ENCODE measurements at places on chromosomes 11 and 22. TPM values are rescaled to one million over a fixed set of nuclear protein-coding genes. Genes with fewer than 3 reads are reported as not detected.

DNA sequence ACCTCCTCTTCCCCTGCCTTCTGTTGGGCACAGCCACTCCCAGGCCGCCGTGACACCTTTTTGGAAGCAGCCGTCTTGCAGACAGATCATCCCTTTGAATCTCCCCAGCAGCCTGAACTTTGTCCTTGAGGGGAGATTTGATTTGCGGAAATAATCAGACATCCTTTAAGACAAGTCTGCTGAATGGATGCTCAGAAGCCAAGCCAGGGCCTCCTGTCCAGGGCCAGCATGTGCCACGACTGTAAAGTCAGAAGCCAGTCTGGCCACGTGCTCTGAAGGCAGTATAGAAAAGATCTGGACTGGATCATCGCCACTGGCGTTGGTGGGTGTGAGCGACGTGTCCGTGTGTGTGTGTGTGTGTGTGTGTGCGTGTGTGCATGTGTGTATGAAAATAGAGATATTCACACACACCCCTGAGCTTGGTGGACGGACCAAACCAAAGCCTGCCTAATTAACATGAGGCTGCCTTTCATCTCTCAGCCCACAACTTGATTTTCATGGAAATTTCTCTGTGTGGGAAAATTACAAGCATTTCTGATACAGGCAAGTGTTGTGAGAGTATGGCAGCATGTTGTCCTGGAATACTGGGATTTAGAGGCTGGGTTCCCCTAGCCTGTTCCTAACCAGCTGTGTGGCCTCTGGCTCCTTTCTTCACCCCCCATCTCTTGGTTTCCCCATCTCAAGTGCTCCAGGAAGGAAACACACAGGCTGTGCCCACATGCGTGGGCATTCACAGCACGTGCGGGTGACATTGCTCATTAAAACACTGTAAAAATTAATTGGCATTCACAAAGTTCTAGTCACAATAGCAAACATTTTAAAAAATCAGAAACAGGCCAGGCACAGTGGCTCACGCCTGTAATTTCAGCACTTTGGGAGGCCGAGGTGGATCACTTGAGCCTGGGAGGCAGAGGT, 61.8 kb upstream of the WNT7B start:
- H3K4me1 ChIP-seq: peaks cover 19% of the 10 kb centered on the region
- no peak overlapping the region for H3K4me3 ChIP-seq
- no peak for DNase-seq

DNA sequence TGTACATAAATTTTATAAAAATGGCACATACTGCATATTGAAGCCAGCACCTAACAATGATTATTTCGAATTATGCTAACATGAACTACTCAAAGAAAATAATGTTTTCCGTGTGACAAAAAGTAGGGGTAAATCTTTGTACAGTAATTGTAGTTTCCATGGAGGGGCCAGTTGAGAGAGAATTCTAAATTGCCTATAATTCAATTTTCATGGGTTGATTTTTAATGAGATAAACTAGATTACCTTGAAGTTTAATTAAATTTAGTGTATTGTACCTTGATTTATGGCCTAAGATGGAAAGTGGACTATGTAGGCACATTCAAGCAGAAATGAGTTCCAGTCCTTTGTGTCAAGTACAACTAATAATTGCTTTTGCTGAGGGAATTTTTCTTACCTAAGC, 5.0 kb downstream of the APLP2 start:
- no peaks in the 10 kb centered on the region for H3K36me3 ChIP-seq
- peaks cover 44% of the 10 kb centered on the region for H3K4me1 ChIP-seq
- no peak overlapping the region for H3K27ac ChIP-seq

DNA sequence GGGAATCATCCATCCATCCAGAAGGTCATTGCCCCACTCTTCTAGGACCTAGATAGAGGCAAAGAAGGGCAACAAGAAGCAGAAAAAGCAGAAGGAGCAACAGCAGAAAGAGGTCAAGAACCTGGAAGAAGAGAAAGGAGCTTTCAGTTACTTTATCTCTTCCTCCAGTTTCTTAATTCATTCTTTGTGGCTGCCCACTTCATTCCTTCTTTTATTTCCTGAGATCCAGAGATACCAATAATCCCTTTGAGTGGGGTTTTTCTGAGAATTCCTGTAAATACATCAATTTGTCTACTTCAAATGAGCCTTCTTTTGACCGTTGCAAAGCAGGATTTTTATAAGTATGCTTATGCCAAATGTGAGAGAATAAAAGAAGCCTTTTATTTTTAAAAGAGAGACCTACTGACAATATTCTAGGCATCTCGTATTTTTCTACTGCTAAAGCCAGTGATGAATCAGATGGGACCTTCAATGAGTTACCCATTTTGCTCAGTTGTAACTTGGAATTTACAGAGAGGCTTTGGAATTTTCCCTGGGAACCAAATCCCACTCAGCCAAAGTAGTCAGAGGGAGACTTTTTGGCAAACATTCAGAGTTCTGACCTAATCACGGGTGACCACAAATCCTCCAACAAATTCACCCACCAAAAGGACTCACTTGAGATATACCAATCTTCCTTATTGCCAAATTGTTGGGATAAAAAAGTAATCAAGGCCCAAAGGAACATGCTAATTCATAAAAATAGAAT, 54.9 kb downstream of the ZC3H12C start:
- no peaks in the 10 kb centered on the region for H3K36me3 ChIP-seq
- no peak overlapping the region for H3K4me3 ChIP-seq
- peaks cover 6% of the 10 kb centered on the region for H3K27me3 ChIP-seq

DNA sequence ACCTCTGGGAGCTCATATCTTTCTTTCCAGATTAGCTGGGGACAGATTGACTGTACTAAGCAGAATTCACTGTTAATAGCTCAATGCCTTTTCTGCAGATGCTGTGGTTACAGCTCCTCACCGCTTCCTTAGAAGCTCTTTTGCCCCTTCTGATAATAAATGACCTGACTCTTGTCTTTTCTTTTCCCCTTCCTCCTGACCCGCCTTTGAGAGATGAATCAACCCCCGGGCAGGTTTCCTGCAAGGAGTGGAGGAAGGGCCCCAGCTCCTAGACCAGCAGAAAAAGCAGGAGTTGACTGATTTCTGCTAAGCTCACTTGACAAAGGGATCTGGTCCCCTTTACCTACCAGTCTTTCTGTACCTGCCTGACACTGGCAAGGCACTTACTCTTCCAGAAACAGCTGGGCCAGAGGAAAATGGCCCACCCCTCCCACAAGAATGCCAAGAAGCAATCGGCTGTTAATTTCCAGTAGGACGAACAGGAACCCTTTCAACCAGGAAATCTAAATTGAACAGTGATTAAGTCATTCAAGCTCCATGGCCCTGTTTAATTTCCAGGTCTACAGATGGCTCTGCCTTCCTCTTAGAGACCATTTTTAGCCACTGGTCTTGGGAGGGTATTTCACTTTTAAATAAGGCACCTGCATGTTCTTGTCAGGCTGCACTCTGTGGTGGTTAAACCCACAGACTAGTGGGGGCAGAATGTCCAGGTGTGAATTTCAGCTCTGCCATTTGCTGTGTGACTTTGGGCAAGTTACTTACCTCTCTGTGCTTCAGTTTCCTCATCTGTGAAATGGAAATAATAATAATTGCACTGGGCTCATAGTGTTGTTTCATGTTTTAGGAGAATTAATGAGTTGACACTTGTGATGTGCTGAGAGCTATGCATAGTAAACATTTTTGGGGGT, 67.5 kb downstream of the PRR5L start:
- no peak for DNase-seq
- H3K27me3 ChIP-seq: peaks cover 14% of the 10 kb centered on the region
- H3K4me3 ChIP-seq: no peak overlapping the region
- no peaks in the 10 kb centered on the region for H3K36me3 ChIP-seq

DNA sequence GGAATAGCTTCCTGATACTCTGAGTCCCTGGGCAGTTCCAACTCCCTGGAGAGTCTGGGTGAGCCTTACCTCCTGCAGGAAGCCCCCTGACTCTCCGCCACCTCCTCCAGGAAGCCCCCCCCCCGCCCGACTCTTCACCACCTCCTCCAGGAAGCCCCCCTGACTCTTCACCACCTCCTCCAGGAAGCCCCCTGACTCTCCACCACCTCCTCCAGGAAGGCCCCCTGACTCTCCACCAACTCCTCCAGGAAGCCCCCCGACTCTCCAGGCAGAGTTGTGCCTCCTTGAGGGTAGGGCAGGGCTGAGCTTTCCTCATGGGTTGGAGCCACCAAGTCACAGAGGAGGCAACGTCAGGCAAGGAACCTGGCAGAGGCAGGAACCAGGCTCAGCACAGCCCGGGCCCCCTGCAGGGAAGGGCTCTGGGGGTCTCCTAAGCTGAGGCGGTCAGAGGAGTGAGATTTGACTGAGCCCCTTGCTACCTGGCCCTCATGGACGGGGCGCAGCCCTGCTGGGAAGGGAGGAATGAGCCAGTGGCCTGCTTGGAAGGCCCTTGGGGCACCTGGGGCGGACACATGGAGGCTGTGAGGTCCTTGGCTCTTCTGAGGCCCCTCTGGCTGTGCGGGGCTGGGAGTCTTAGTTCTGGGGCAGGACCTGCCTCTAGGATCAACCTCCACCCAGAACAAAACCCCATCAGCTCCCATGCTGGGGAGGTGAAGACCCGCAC, 18.1 kb downstream of the MRGPRG start:
- H3K27me3 ChIP-seq: peaks cover 4% of the 10 kb centered on the region
- no peaks in the 10 kb centered on the region for H3K36me3 ChIP-seq
- no peak for DNase-seq
- no peaks in the 10 kb centered on the region for H3K4me1 ChIP-seq
- H3K4me3 ChIP-seq: no peak overlapping the region

DNA sequence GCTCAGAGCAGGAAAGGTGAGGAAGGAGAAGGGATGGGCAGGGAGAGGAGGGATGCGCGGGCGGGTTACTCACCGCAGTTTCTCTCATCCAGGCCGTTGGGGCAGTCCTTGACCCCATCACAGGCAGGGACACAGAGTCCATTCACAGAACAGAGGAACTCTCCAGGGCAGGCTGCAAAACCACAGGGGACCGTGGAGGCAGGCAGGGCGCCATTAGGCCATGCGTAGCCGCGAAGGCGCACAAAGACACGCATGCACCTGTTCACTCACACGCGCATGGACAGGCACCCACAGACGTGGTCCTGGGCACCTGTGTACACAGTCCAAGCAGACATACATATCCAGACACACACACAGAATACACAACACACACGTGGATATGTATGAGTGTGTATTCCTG, 23.0 kb downstream of the KCTD17 start:
- H3K27ac ChIP-seq: no peak overlapping the region
- peaks cover 16% of the 10 kb centered on the region for H3K4me1 ChIP-seq
- peaks cover 9% of the 10 kb centered on the region for H3K27me3 ChIP-seq
- no peak for DNase-seq

DRD2 gene
- not detected for total RNA-seq

LINC01488 gene
- not detected for total RNA-seq
